ENCODE measurements at places on chromosomes 6 and 20.

DNA sequence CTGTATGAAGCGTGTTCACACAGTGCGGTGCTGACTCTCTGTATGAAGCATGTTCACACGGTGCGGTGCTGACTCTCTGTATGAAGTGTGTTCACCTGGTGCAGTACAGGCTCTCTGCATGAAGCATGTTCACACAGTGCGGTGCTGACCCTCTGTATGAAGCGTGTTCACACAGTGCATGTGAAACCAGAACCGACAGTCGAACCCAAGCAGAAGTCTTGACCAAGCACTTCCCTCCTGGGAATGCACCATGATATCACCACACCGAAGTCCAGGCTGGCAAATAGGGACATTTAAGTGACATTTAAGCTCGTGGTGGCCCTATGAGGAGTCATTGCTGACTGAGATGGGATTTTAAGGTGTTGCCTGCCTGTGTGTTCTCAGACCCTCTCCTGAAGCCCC lies 11.3 kb upstream of the SERPINB1 start:
- no peak for DNase-seq

DNA sequence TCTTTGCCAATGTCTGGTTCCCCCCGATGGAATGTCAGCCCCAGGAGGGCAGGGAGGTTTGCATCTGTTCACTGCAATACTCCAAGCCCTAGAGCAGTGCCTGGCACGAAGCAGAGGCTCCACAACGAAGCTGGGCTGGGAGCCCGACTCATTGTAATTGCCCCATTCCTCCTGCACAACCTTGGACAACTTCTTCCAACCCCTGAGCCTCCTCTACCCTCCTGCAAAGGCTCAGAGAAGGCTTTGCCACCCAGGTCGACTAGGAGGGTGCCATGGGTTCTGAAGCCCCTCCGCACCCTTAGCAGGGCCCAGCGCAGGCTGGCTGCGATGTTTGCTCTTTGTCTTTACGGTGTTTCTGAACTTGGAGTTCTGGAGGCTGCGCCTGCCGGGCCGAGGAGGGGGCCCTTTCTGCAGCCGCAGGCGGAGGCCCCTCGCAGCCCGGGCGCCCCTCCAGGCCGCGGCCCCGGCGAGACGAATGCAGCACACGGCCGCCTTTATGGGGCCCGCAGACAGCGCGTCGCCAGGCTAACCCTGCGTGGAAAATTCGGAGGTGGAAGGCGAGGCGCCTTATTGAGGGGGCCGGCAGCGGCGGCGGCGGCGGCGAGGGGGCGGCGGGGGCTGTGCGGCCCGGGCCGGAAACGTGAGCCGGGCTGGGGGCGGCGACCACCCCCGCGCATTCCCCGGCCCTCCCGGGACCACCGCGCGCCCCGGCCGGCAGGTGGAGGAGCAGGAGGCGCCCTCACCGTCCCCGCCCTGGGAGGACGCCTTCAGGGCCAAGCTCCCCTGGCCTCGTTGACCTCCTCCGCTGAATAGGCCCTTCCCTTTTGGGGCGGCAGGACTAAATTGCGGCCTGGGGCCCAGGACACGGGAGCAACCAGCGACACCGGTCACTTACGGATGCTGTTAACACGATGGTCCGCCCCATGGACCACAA lies 27.0 kb downstream of the SNAI1 start:
- DNase-seq: no peak

DNA sequence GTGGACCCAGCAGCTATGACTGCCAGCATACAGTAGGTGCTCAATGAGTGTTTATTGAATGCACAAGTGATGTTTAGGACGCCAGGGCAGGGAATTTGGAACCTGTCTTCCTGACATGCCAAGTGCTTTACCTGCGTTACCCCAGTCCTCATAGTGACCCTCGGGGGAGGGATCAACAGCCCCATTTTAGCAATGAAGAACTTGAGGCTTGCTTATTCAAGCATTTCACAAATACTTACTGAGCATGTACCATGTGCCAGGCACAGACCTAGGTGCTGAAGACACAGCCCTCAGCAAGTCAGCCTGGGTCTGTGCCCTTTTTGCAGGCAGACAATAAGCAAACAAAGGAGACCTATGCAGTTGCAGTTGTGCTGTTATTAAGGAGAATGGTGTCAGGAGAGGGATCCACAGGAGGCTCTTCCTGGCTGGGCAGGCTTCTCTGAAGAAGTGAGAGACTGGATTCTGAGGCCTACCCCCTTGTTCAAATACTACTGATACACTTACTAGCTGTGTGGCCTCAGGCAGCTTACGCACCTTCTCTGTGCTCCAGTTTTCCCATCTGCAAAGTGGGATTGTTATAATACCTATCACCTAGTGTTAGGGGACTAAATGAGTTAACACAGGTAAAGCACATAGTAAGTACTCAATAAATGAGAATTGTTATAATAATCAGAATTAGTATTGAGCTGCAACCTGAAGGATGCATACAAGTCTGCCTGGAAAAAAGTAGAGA lies 39.8 kb downstream of the TTLL9 start:
- no peak for DNase-seq

DNA sequence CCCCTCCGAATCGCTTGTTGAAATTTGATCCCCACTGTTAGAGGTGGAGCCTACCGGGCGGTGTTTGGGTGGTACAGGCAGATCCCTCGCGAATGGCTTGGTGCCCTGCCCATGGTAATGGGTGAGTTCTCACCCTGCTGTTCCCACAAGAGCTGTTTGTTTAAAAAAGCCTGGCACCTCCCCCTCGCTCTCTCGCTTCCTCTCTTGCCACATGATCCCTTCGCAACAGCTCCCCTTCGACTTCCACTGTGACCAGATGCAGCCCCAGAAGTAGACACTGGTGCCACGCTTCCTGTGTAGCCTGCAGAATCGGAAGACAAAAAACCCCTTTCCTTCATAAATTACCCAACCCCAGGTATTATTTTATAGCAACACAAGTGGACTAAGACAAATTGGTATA lies 292.2 kb upstream of the QKI start:
- no peak for DNase-seq

DNA sequence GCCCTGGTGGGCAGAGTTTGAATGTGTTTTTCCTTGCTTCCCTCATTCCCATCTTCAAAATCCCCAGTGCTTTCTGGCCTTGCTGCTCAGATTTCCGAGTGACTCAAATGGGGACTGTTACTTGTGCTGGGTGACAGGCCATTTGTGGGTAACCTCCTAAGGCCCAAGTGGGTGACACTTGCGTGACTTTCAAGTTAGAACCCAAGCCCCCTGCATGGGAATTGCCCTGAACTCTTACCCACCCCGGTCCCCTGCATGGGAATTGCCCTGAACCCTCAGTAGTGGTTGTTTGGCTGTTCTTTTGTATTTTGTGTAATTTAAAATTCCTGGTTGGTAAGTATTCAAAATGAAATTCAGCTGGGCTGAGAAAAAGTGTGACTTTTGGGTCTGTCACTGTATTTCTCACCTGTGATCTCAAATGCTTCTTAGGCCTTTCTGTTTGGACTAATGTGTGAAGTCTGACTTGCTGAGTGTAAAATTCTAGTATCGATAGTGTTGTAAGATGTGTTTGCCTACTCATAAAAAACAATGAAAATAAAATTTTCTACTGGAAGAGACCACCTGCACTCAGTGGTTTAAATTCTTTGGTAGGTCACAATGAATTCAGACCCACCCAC lies 12.4 kb upstream of the RBM38 start:
- no peak for DNase-seq

GRCh38 chr6:70537266-70537665 lies 29.5 kb upstream of the SDHAF4 start:
- no peak for DNase-seq

DNA sequence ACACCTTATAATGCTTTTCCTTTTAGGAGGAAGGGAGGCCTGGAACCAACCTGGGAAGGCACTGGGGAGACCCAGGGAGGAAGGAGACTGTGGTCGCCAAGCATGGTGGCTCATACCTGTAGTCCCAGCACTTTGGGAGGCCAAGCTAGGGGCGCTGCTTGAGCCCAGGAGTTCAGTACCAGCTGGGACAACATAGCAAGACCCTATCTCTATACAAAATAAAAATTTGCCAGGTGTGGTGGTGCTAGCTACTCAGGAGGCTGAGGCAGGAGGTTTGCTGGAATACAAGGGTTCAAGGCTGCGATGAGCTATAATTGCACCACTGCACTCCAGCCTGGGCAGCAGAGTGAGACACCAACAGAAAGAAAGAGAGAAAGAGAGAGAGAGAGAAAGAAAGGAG lies 36.2 kb downstream of the PPP1R14C start:
- no peak for DNase-seq

GRCh38 chr6:146028252-146028795 lies 538 bp upstream of the GRM1 start:
- peak; percentile 69 for DNase-seq
